ENCODE measurements at places on chromosomes 6 and 20.

DNA sequence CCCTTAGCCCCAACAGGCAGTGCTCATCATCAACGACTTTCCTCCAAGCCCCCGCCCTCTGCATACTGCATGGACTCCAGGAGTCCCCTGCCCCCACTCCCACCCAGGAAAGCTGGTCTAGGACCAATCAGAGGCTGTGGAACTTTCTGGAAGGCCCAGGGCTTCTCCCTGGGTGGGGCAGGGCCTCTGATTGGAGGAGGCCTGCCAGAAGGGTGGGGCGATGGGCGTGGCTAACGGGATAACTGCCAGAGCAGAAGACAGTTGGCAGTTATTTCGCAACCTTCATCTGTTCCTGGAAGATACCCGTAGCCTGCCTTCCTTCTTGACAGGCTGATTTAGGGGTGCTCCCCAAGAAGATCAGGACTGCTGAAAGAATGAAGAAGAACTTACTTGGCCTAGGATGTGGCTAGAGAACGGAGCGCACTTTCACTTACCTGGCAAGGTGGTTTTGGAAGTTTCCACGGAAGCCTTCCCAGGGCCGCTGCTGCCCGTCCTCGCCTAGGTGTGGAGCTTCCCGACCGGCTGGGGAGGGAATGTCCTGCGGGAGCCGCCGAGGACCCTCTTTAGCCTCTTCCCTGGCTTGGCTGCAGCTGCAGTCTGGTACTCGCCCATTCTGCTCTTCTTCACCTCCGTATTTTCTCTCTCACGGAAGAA is 209.0 kb downstream of the LRFN2 start:
- DNase-seq: no peak

DNA sequence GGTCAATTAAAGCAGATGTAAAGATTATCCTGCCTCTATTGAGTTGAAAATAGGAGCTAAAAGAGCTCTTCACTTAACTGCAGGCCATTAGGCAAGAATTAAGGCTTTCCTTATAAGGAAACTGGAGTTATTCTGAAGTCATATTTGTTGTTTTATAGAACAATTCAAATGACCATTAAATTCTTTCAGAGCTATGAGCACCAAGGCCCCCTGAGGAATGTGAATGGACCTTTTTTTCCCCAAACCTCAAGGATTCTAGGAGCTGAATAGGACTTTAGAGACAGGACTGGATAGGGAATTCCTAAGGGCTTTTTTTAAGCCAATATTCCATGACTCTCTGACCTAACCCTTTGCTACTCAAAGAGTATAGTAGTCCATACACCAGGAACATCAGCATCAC is 565.7 kb upstream of the BTBD3 start:
- DNase-seq: no peak

- no peak for DNase-seq
Observed at GRCh38 chr6:73984571-73985210, 288.7 kb downstream of the CD109 start.

- no peak for DNase-seq
Observed at GRCh38 chr6:170135821-170136471, 154.9 kb downstream of the DLL1 start.

DNA sequence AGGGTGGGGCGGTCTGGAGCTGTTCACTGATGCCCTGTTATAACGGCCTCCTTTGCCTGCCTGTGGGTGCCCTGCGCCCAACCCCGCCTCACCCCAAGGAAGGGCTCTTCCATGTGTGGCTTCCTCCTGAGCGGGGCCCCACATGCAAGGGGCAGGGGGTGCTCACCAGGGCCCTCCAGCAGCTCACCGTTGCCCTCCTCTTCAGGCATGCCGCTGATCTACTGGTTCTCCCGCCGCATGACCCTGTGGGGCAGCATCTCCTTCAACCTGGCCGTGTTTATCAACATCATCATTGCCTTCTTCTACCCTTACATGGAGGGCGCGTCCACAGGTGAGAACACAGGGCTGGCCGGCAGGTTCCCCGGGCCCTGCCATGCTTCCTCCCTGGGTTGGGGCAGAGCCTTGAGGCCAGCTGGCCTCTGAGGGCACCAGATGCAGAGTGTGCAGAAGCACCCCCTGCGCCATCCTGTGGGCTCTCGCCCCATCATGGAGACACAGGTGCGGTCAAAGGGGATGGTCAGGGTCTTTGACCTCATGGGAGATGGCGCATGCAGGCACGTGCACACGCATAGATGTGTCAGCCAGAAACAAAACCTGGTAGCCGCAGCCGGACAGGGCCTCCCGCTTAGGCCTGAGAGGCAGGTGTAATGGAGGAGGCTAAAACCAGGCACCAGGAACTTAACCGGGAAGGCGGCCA is 22.9 kb downstream of the UQCC2 start:
- no peak for DNase-seq

- DNase-seq: no peak
Observed at GRCh38 chr6:89197141-89197540, 20.0 kb downstream of the GABRR1 start.

DNA sequence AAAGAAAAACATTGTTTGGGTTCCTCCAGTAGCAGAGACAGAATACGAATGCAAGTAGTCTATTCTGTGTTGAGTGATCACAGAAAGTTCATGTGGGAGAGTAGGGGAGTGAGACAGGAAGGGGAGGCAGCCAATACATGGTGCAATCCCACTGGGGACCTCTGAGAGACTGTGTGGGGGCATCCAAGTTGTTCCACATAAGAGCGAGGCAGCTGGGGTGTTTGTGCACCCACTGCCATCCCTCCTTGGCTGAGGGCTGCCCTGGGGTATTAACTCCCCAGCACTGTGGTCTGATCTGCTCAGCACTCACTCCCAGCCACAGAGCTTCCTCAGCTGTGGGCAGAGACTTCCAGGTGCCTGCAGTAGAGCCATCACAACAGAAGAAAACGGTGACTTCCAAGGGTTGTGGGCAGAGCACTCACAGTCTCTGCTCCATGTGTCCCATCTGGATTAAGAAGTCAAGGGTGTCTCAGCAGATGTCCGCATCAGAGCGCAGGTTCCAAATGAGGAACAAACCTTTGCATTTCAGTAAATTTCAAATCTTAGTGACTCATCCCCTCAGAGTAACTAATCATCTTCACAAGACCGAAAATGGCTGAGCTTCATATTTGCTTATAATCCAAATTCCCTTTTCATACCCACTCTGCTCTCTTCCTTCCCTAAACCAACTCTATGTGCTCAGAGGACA is 101.9 kb upstream of the NAA20 start:
- DNase-seq: no peak

DNA sequence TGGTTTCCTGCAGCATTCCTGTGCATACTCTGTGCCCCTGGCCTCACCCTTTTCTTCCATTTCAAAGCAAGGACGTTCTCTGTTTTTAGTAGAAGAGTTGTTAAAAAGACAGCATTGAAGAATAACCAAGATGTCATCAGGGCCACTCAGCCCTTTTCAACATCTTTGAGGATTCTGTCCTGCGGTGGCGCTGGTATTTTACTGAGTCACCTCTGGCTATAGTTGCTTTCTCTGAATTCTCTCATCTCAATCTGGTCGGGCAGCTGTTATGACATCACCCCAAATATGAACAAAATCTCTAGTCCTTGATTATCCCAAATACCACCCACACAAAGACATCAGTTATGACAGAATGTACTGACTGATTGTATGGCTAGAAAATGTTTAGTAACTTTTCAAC is 204.2 kb downstream of the GRIK2 start:
- DNase-seq: no peak

- DNase-seq: no peak
Observed at GRCh38 chr6:93417421-93418013, 1.8 kb downstream of the EPHA7 start.

GRCh38 chr20:48841875-48842529 is 14.2 kb upstream of the PREX1 start:
- no peak for DNase-seq

GRCh38 chr6:146047371-146047770 is 18.5 kb downstream of the GRM1 start:
- no peak for DNase-seq

DNA sequence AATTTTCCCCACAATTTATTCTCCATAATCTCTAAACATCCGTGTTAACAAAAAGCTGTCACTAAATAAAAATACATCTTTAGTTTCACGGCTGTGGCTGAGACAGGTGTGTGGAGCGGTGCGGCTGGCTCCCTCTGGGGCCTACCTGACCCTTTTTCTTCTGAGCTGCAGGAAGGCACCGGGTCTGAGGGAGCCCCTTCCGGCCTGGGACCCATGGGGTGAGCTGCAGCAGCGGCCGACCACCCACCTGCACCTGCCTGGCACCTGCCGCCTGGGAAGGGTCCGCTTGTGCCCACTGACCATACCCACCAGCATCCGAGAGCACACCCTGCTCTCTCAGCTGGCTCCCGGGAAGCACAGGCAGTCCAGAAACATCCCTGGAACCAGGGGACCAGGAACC is 41.5 kb upstream of the FNDC1 start:
- DNase-seq: no peak

DNA sequence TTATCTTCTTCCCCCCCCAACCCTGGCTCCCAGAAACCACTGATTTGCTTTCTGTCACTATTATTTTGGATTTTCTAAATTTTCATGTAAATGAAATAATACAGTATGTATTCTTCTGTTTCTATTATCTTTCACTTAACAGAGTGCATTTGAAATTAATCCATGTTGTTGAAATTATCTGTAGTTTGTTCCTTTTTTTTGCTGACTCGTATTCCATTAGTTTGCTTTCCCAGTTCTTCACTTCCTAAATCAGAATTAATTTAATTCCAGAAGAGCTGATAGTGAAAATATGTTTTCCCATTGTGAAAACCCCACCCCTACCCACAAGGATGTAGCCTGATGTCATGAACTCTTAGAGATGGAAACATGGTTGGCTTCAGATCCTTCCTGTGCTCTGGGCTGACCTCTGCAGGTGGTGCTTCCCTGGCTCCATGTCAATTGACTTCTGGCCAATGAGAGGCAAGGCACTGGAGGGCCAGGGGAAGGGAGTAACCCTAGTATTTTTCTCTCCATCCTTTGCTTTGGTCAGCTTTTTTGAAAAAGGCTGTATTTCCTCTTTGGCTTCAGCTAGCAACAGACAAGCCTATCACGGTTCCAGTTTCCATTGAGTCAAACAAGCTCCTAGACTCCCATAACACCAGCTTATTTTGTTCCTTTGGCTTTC is 244.4 kb upstream of the HSF2 start:
- no peak for DNase-seq

DNA sequence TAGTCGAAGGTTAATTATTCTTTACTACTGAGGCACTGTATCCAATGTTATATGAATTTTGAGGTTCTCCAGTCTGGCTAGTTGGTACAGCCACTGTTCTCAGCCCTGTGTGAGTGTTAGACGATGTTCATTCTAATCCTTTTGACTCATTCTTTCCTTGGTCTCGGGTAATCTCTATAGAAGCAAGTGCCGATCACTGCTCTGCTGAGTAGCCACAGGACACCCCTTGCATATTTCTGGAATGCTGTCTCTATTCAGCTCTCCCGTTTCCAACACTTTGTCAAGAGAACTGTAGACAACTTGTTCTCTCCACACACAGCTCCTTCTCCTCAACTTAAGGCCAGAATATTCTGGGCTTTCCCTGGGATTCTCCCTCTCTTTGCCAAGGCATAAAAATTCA is 42.4 kb upstream of the PLCB1 start:
- DNase-seq: no peak

DNA sequence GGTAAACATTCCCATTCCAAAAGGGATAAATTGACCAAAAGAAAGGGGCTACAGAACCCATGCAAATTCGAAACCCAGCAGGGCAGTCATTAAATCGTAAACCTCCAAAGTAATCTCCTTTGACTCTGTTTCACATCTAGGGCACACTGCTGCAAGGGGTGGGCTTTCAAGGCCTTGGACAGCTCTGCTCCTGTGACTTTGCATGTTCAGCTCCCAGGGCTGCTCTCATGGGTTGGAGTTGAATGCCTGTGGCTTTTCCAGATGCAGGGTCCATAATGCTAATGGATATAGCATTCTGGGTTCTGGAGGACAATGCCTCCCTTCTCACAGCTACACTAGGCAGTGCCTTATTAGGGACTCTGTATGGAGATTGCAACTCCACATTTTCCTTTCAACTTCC is 211.9 kb upstream of the MANEA start:
- no peak for DNase-seq

- DNase-seq: no peak
Observed at GRCh38 chr20:19172637-19173036, 39.8 kb upstream of the SLC24A3 start.

- DNase-seq: no peak
Observed at GRCh38 chr20:24297993-24298392, 171.4 kb upstream of the SYNDIG1 start.

- no peak for DNase-seq
Observed at GRCh38 chr6:56914798-56915658, 39.9 kb upstream of the BEND6 start.

DNA sequence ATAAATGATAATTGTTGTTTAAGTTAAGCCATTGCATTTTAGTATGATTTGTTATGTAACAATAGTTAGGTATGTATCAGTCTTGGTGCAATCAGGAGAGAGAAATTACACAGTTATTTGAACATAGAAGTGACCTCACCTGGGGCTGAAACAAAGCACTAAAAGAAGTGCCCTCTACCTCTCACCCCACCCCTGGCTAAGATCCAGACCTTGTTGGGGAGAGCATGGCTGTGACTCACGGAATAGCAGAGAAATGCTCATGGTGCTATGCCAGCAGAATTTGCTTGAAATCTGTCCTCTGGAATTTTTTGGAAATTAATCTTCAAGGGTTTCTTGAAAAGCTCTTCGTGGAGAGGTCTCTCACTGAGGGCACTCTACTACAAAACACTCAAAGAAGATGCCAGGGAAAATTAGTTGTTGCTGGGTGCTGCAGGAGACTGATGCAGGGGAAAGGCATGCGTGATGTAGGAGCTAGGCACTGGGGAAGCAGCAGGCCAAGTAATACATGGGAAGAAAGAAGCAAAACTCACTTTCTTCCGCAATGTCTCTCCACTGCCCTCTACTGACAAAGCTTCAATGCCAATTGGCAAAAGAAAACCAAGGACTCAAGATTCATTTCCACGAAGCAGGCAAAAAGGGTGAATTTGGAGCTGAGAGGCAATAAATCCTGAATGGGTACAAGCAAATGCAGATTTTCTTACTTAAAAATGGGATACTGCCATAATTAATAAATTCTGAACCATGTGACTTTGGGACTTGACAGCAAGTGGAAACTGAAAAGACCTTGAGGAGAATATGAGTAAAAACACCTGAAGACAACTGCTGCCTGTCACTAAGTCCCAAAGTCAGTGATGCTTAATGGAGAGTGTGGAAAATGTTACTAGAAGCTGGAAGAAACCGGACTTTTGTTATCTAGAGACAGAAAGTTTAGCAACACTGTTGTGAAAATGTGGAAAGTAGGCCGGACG is 136.3 kb upstream of the ZNF184 start:
- no peak for DNase-seq

GRCh38 chr20:53599910-53600632 is 6.4 kb upstream of the ZNF217 start:
- no peak for DNase-seq
